ENCODE measurements at places on chromosomes 13 and 19.
A peak's percentile ranks its signal among the peaks of the same experiment; 100 is the strongest.

DNA sequence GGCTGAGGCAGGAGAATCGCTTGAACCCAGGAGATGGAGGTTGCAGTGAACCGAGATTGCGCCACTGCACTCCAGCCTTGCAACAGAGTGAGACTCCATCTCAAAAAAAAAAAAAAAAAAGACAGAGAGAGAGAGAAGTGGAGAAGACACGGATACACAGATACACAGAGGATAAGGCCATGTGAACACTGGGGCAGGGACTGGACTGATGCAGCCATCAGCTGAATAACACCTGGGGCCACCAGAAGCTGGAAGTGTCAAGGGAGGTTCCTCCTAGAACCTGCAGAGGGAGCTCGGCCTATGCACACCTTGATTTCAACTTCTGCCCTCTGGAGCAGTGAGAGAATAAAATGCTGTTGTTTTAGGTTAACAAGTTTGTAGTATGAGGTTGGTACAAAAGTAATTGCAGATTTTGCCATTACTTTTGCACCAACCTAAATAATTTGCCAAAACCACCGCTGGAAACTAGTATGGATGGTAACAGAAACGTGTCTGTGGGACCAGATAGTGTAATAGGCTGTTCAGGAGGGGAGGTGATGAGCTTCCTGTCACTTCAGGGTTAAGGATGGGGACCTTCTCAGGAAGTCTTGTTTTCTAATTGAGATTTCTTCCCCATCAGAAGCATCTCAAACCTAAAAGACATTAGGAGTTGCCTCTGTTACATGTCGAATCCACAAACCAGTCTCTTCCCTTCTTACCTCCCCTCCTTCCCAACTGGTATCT is 36.4 kb upstream of the IGSF23 start:
- DNase-seq, result no peak

GRCh38 chr19:31553112-31553845 is 204.0 kb upstream of the TSHZ3 start:
- no peak for DNase-seq

DNA sequence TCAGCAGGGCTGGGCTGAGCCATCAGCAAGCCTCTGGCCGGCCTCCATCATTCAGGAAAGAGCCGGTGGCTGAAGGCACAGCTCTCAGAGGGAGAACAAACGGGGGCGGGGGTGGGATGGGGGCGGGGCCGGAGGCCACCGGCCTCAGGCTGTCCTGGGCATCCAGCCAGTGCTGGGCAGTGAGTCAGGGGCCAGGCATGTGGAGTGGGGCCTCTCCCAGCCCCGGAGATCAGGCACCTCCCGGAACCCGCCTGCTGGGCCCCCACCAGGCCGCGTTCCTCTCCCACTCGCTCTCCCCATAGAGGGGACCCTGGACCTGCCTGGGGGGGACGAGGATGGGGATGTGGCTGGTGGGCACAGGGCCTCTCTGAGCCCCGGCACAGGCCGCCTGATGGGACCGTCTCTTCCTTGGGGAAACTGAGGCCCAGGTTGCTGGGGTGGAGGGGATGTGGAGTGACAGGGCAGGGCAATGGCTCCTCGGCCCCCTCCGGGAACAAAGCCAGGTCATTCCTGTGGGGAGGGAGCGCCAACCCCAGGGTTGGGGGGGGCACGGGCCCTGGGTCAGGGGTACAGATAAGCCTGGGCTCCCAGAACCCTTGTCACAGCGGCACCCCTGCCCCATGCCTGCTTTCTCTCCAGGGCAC is 12.9 kb downstream of the SPC24 start:
- DNase-seq, result peak; percentile 92

DNA sequence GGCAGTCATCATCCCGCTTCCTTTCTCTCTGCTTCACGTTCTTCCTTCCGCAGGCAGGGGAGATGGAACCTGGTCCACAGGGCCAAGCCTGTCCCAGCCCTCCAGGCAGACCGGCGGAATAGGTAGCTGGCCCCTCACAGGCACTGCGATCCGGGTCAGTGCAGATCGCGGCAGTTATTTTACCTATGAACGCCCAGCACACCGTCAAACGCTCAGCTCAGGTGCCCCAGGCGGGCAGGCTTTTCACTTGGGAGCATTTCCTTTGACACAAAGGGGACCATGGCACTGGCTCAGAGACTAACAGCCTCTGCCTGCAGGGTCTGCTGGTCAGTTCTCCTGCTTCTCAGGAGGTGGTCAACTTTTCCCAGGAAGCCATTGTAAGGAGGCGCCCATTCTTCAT is 97.0 kb upstream of the ZNF98 start:
- no peak for DNase-seq

DNA sequence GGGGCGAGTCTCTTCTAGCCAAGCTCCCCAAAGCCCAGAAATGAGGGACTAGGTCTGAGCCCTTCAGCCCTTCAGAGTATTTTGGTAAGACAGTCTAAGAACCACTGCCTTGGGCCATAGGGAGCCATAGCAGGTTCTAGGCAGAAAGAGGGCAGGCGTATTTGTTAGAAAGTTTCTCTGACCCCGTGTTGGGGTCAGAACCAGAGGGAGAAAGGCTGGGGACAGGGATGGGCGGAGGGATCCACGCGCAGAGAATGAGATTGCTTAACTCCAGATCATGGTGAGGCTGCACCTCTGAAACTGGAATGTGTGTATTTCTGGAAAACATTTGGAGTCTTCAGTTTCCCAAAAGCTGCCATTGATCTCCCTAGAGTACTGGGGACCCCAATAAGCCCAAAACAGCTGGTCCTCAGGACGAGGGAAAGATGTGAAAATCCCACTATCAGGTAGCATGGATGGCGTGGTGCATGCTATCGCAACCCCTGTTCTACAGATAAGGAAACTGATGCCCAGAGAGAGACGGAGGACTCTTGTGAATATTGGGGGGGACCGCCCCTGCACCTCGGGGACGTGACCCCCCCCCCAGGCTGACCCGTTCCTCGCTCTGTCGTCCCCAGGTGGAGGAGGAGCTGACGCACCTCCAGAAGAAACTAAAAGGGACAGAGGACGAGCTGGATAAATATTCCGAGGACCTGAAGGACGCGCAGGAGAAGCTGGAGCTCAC is 703 bp upstream of the TPM4 start:
- DNase-seq, result no peak

DNA sequence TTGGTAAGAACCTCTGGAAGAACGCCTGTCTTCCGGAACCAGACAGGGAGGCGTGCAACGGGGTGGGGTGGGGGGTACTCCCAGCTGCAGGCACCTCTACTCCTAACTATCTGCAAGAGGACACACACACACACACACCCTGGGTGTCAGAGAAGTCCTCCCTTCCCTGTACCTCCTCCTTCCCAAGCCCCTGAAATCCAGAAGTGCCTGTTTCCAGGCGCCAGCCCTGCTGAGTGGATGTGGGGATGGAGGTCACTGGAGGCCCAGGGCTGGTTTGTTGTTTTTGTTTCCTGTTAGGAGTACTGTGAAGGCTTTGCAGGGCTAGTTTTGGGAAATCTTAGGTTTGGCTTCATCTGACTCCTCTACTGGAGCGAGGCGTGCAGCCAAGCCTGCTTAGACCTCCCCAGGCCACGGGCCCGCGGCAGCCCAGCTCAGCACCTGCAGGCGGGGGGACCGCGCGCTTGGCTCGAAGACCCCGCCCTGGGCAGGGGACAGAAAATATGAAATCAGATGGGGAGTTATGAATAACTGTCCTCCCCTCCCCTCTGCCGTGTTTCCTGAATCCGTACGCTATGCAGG is 36.4 kb downstream of the SOX1 start:
- no peak for DNase-seq

- peak; percentile 60 for DNase-seq
Observed at GRCh38 chr13:42996584-42996983, 4.5 kb upstream of the EPSTI1 start.

- no peak for DNase-seq
Observed at GRCh38 chr19:32869369-32869965, at the start of gene SLC7A9. Gene SLC7A9 (minus strand): TSS chr19:32869767. CDS start chr19:32868534, 1,233 bp downstream.

DNA sequence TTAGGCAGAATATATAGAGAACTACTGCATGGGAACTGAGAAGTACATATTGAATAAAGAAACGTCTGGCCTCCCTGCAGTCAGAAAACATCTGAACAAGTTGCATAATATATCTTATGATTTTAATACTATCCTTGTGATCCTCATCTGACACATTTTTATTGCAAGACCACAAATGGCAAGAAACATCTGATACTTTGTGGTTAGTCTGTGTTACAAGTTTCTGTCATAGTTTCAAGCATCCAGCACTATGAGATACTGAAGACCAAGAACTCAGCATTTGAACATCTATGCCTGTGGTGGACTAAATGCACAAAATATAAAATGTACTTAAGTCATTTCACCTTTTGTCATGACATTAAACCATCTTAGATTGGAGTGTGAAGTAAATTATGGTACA is 1175.8 kb upstream of the MIR17HG start:
- no peak for DNase-seq

DNA sequence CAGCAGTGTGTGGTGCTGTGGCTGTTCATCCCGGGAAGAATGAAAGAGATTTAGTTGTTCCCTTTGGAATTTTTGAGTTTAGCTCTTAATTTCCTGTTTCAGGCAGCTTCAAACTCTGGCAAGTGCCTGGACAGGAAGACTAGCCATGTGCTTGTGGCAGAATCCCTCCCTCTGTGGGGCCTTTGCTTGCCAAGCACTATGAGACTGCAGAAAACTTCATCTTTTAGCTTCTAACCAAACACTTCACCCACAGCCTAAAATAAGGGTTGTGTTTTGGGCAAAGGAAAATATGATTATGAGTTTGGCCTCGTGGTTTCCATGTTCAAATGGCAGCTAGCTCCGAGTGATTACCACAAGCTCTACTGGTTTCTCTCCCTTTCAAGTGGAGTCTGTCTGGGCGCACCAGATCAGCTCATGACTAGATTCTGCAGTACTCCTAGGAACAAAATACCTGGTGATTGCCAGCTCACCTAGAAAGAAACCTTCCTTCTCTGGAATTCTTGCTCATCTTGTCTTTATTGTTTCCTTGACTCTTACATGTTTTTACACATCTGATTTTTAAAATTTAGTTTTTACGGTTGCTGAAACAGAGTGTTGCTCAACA is 707.5 kb downstream of the SLITRK6 start:
- no peak for DNase-seq

- DNase-seq, result peak; percentile 73
Observed at GRCh38 chr19:37977992-37978391, 71.0 kb downstream of the SIPA1L3 start.

DNA sequence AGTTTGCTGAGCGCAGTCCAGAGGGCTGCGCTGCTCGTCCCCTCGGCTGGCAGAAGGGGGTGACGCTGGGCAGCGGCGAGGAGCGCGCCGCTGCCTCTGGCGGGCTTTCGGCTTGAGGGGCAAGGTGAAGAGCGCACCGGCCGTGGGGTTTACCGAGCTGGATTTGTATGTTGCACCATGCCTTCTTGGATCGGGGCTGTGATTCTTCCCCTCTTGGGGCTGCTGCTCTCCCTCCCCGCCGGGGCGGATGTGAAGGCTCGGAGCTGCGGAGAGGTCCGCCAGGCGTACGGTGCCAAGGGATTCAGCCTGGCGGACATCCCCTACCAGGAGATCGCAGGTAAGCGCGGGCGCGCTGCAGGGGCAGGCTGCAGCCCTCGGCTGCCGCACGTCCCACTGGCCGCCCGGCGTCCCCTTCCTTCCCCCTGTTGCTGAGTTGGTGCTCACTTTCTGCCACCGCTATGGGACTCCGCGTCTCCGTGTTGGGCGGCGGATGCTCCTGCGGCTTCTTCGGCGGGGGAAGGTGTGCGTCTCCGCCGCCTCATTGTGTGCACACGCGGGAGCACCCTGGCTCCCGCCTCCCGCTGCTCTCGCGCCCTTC is 772 bp downstream of the GPC6 start:
- no peak for DNase-seq

DNA sequence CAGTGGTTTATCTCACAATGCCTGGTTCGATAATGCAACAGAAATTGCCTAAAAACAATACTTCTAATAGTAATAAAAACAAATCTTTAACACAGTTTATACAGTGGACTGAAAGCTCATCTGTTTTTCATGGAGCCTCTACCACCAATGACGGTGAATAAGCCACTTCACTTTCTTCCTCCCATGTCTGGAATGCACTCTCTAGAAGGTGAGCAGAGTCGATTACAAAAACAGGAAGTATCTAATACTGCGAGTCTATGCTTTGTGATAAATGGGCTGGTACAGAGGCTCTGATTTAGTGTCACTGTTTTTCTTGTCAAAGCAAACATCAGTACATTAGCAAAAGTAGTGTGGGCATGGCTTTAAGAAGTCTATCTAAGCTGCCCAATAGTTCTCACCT is 1348.6 kb upstream of the SLC10A2 start:
- DNase-seq, result no peak

GRCh38 chr13:103145442-103145841 is 79.2 kb upstream of the SLC10A2 start:
- no peak for DNase-seq

DNA sequence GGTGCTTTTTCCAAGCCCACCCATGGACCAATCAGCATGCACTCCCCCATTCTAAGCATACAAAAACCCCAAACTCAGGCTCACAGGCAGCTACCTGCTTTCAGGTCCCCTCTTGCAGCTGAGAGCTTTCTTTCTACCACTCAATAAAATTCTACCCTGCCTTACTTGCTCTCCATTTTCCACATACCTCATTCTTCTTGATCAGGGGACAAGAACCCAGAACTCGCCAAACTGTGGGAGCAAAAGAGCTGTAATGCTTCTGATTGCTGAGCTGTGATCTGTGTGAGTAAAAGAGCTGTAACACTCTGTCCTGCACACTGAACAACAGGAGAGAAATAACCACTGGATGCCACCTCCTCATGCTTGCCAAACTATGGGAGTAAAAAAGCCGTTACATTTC is 972.1 kb downstream of the SLITRK5 start:
- DNase-seq, result no peak

DNA sequence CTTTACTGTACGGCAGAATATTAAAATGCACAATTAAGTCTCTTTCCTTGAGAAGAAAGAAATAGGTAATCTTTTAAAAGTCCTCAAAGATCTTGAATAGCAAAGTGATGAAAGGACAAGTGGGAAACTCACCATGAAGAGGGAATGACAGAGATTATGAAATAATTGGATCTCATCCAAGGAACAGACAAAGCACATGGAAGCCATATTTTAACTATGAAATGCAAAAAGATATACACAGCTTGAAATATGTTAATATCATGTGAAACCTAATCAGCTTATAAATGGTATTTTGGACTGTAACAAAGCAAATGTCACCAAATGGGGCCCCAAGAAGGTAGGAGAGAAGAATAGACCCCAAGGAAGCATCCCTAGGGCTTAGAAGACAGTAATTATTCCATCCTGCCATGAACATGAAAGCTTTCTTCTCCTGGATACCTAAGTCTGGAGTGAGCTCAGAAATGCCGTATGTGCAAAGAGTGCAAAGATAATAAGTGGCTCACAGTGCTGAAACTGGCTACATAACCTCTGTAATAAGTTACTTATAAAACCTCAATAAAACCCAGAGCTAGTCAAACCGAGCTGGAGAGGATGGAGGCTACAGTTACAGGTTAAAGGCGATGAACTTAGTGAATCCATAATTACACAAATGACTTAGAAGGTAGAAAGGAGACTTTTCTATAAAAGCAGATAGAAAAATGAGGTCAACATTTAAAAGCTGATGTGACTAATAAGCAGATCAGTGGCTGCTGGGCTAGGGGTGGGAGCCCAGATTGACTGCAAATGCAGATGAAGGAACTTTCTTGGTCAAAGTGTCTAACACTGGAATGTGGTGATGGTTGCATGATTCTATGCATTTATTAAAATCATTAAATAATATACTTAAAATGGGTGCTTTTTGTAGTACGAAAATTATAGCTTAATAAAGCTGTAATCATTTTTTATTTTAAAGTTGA is 34.4 kb downstream of the DCLK1 start:
- no peak for DNase-seq

All from HTR-8/SVneo (cell line).